ENCODE measurements at places on chromosomes 7 and 10. TPM values are rescaled to one million over a fixed set of nuclear protein-coding genes. Genes with fewer than 3 reads are reported as not detected.

DNA sequence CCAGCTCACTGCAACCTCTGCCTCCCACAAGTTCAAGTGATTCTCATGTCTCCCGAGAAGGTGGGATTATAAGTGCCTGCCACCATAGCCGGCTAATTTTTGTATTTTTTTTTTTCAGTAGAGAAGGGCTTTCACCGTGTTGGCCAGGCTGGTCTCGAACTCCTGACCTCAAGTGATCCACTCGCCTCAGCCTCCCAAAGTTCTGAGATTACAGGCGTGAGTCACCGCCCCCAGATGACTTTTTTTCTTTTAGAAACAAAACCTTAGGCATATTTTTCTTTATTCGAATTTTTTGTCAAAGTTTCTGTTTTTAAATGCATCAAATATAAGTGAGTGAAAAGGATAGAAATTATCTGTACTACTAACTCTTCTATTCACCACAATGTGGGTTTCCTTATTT lies 113.1 kb downstream of the LRRC4 start:
- no peak for DNase-seq

- DNase-seq: no peak
These were observed 97.2 kb upstream of the PCGF5 start for GRCh38 chr10:91123261-91123660.

GRCh38 chr7:102415685-102416225 lies 17.6 kb upstream of the ORAI2 start:
- no peak for DNase-seq

- DNase-seq: no peak
These were observed 30.9 kb downstream of the TCF7L2 start for GRCh38 chr10:112980937-112981336.

GRCh38 chr10:30738416-30738815 lies 108.9 kb upstream of the LYZL2 start:
- DNase-seq: no peak

GRCh38 chr7:105493923-105494315 lies 28.2 kb downstream of the PUS7 start:
- DNase-seq: no peak

DNA sequence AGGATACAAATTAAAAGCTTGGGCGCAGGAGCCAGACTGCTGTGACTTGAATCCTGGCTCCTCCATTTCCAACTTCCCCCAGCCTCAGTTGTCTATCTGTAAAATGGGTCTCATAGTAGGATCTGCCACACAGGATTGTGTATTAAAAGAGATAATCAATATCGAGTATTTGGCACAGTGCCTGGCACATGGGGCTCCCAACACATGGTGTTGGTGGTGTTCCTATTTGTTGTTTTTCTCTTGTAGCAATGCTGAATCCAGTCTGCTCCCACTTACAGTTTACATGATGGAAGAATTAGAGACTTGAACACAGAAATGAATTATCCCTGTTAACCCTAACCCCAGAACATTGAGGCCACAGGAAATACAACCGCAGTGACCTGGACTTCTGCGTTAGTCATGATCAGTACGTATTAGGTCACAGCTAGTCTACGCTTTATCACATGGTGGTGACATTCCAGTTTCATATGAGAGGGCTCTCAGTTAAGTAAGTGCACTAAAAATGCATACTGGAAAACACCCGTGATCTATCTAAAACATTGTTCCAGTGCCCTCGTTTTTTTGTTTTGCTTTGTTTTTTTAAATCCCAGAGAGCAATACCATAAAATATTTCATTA lies 169.5 kb upstream of the KLF14 start:
- DNase-seq: peak; percentile 43

- no peak for DNase-seq
These were observed 29.6 kb downstream of the WBP1L start for GRCh38 chr10:102773320-102773719.

DNA sequence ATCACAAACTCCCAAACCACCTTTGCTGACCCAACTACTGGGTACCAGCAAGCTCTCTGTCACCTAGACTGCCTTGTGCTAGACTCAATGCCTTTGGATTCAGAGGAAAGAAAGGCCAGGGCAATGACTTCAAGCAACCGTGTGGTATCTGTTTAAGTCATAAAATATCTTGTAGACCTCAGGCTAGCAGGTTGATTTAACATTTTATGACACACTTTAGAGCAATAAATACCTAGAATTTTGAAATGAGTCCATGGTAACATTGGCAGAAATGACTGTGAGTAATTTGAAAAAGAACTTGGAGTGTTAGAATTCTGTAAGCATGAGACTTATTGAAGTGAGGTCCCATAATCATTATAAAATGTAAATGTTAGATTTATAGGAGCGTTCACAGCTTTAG lies 87.2 kb downstream of the TWIST1 start:
- DNase-seq: no peak

- no peak for DNase-seq
These were observed 55.3 kb upstream of the INPP5A start for GRCh38 chr10:132482090-132482800.

DNA sequence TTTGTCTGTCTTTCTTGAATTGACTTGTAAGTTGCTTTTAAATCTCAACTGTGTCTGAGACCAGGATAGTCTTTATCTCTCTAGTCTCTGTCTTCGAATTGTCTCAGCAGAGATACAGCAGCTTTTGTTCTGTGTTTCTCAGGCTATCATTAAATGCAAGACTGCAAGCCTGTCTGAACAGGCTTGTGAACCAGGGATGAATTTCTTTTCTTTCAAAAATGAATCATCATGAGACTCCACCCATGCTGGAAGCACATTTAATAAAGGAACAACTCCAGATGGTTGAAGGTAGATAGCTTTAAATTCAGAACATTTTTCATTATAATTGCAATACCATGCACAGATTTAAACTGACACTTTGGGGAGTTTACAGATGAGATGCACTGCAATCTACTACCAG lies 155.9 kb downstream of the SEC23IP start:
- no peak for DNase-seq

- DNase-seq: no peak
These were observed 44.1 kb upstream of the ADO start for GRCh38 chr10:62760401-62760800.

DNA sequence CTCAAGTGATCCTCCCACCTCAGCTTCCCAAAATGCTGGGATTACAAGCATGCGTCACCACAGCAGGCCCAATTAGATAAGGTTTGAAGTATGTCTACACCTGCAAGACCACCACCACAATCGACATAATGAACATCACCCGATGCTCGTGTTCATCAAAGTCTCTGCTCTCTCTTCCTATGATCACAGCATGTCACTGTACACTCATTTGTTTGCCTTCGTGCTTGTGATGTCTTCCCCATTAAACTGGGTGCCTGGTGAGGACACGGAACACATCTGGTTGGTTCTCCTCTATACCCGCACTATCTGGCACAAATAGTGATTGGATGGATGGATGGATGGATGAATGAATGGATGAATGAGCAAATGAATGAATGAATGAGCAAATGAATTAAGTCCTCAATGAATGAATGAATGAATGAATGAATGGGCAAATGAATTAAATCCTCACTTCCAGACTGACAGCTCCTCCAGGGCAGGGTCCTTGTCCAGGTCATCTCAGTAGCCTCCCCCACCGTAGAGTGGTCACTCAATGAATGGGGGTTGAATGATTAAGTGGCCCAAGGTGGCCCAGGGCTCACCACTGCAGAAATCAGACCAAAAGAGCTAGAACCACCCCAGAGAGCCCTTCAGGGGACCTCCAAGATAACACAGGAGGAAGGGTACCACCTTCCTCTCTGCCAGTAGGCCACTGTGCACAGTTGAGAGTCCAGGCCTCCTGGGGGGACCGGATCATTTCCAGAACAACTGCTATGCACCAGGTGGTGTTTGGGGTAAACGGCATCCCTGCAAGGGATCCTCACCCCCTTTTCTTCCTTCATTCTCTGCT lies 101.9 kb upstream of the TNRC18 start:
- DNase-seq: no peak

- no peak for DNase-seq
These were observed 42.6 kb upstream of the CC2D2B start for GRCh38 chr10:95864906-95865813.

- DNase-seq: no peak
These were observed 490 bp downstream of the KIN start for GRCh38 chr10:7787150-7787856.

- no peak for DNase-seq
These were observed 18.8 kb downstream of the TMEM196 start for GRCh38 chr7:19754521-19755116.

DNA sequence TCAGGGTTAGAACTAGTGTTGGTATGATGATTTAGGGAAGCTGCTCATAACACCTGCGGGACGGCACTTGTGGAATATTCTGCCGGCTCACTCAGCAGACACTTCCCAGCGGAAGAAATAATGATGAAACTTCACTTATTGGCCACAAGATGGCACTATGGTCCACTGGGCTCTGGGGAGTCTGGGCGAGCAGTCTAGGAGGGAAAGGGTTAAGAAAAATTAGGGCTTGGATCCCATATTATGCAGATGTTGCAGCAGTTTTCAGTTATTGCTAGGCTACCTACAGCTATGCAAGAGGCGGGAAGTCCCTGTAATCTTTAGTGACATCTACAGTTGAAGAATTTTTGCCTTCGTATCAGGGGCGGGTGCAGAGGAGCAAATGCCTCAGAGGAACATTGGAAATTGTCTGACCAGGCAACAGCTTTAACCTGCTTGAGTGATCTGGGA lies 238.7 kb upstream of the PRSS58 start:
- no peak for DNase-seq

GRCh38 chr7:79199266-79199665 lies 254.2 kb downstream of the MAGI2 start:
- DNase-seq: no peak

- DNase-seq: no peak
These were observed 1.8 kb downstream of the RP9 start for GRCh38 chr7:33107136-33108066.

GRCh38 chr7:31744294-31744874 lies 57.4 kb downstream of the PPP1R17 start:
- peak; percentile 50 for DNase-seq

Gene SPDYE6
- not detected for total RNA-seq

Gene ANKRD30A
- total RNA-seq: not detected

Gene DOCK4
- total RNA-seq: 11.8 TPM

Gene CCL26
- total RNA-seq: not detected

Gene HOXA10
- total RNA-seq: 0.10 TPM

Data from left lobe of liver (tissue), 2 donors.